ENCODE measurements at places on chromosomes 2 and 18.

- no peak for DNase-seq
These were observed 275.7 kb downstream of the PDE11A start for GRCh38 chr2:177796654-177797415.

- no peak for DNase-seq
These were observed 450.2 kb downstream of the PLCL1 start for GRCh38 chr2:198254536-198255090.

- no peak for DNase-seq
These were observed 63.0 kb downstream of the REEP1 start for GRCh38 chr2:86274265-86274917.

- DNase-seq: no peak
These were observed 1318.5 kb upstream of the CELF4 start for GRCh38 chr18:38884050-38884449.

- no peak for DNase-seq
These were observed 791.3 kb upstream of the CHAC2 start for GRCh38 chr2:52976143-52976949.

DNA sequence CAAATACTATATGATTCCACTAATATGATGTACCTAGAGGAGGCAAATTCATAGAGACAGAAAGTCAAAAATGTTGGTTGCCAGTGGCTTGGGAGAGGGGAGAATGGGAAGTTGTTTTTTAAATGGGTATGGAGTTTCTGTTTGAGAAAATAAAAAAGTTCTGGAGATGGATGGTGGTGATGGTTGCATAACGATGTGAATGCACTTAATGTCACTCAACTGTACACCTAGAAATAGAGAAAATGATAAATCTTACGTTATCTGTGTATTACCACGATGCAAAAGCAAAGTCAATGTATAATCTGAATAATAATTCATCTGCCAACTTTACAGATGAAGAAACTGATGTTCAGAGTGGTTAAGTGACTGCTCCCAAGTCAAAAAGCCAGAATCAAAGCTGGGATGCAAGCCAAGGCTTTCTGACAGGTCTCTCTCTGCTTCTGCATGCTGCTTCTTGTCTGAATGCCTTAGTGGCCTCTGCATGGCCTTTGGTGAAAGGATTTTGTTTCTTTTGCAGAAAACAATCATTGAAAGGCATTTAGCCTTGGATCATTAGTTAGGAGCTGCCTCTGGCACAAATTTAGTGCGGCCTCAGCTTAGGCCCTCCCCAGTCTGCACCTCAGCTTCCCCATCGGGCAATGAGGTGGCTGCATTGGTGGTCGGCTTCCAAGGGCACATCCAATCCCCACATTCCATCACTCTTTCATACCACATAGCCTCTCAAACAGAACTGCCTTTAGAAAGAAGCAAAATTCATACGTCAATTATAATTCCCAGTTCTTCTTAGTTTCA lies 46.5 kb upstream of the MYCN start:
- DNase-seq: no peak

- DNase-seq: no peak
These were observed 52.2 kb downstream of the NGEF start for GRCh38 chr2:232960862-232961261.

- no peak for DNase-seq
These were observed 528.8 kb downstream of the STK39 start for GRCh38 chr2:167718560-167718959.

DNA sequence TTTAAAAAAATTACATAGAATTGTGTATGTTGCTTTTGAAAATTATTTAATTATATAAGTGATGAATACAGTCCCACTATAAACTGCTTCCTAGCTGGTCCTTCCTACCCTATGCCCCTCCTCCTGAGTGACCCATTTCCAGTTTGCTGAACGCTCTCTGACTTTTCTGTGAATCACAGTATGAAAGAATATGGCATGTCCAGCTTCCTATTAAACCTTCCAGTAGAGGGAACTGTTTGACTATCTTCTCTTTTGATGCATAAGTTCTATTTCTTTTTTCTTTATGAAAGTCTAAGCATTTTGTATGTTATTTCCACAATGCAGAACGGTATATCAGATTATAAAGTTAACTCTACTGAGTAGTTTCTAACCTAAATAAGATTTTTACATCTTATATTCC lies 41.3 kb downstream of the PSMG2 start:
- no peak for DNase-seq

- no peak for DNase-seq
These were observed 76.3 kb upstream of the GALNT5 start for GRCh38 chr2:157181234-157181633.

DNA sequence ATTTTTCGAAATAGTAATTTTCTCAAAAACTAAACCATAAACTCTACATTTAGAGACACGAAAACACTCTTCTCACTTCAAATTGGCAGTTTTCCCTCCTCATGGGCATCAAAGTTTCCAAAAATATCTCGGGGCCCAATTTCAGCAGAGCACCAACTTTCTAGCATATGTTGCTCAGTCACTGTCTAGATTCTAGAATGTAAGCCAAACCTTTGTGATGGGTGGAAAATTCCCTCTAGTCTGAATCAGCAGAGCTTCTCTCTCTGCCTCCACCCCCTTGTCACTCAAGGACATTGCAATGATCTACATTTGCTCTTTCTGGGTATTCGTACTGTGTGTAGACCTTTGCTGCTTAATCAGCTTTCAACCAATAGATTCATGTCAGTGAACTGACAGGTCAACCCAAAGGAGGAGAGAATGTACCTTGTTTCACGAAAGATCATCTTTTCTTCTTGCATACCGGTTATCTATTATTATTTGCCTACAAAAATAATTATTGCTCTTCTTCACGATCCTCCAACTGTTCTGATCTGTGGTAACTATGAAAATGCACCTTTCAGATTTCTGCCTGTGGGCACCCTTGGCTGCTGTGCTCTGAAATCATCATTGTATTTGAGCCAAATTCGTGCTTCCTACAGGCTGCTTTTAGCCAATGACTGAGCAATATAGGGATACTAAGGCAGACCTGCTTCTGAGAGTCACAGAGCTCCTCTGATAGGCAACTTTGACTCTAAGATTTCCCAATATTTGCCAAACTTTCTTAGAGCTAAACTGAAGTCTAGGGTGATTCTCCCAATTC lies 38.7 kb upstream of the GLS start:
- DNase-seq: no peak

DNA sequence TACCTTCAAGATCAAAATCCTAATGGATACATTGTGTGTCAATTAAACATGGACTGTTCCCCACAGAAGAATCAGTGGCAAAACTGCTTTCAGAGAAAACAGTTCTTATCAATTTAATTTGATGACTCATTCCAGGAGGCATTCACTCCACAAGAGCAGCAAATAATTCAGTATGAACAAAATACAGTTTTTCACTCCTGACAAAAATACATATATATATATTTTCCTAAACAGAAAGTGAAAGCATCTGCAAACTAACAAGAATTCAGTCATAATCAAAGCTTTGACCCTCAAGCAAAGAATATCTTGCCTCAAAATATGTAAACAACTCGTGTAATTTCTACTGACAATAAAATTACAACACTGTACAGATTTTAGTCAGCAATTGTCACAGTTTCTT lies 685.1 kb upstream of the SLC8A1 start:
- no peak for DNase-seq

DNA sequence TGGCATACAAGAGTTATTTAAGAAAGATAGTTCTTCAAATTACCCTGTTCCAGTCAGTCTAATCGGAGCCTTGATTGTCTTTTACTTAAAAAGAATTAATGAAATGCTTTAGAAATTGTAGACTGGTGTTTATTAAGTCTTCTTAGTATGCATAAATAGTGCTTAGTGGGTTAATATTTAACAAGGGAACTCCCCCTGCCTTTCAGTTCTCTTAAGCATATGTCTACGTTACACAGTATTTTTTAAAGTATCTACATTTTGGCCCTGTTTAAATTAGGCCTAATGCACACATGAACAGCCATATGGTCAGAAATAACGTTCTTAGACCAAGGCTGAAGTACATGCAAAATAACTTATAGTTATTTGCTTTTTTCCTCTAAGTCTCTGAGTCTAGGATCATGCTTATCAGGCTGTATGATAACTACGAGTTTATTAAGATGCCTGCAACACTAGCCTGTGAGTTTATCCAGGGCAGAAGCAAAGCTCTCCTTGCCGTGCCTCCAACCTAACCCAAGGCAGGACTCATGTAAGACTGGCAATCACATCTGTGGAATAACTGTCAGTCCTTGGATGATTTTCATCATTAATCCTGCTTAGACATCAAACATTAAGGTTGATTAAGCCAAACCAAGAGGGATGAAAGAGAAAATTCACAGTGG lies 6.7 kb downstream of the BCL2 start:
- DNase-seq: no peak

GRCh38 chr2:31266804-31267203 lies 32.9 kb downstream of the EHD3 start:
- no peak for DNase-seq

- DNase-seq: no peak
These were observed 9.1 kb upstream of the LYPD6B start for GRCh38 chr2:149029307-149029965.

DNA sequence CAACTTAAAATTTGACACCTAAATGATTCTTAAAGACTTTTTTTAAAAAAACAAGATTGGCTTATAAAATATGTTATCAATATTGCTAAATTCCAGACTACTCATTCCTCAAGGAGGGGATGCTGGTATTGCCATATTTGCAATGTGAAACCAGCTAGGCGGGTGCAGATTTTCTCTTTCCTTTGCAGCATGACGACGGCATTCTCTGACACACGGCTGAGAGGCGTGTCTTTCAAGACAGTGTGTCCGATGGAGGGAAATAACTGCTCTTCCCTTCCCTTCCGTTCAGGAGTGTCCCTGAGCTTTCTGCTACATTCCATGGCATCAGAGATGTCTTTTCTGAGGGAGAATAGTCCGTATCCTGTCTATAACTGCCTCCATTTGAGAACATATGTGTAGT lies 38.2 kb upstream of the CNGA3 start:
- DNase-seq: no peak

DNA sequence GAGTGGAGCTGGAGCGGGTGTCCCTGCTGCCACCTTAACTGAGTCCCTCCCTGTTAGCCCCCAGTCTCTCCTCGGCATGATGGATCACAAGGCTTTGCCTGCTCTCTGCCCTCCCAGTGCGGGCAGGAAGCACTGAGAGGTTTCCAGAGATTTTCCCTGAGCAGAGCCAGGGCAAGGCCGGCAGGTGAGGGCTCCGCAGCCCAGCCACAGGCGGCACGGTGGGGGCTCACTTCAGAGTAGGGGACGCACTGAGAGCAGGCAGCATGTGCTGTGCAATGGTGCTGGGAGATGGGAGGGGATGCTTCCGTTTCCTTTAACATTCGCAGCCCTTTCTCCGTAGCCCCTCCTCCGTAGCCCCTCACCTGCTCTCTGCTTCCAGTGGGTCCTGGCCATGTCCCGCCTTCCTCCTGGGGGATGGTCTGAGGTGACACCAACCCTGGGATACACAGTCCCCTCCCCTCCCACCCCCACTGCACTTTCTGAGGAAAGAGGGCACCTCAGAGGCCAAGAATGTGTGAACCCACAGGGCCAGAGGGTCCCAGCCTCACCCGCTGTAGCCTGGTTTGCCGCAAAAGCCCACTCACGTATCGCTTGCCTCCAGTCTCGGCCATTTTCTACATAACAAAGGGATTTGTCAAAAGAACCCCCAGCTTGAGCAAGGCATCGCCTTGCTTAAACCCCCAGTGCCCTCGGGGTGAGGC lies 10.7 kb downstream of the KCNF1 start:
- no peak for DNase-seq

DNA sequence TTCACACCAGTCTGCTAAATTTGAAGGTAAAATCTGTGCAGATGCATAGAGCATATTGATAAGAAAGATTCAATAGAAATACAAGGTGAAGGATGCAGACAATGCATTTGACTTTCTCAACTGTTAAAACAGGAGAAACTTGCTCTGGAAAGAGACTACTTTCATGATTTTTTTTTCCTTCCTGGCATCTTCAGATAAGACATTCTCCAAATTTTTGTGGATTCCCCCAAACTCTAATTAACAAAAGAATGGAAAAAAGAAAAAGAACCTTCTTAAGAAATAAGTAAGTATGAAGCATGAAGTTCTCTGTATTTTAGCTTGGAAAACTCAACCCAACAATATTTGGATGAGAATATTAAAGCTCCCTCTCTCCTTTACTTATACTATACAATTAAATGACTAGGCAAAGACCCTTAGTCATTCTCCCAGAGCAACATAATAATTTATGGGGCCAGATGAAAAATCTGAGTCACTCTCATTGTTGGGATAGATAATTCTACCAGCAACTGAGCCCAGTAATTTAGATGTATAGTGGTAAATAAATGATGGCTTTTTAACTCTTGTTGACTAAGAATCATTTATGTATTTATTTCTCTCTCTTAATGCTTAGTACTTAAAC lies 298.7 kb upstream of the COL3A1 start:
- no peak for DNase-seq

- DNase-seq: no peak
These were observed 48.7 kb downstream of the CAVIN2 start for GRCh38 chr2:191797942-191798876.

DNA sequence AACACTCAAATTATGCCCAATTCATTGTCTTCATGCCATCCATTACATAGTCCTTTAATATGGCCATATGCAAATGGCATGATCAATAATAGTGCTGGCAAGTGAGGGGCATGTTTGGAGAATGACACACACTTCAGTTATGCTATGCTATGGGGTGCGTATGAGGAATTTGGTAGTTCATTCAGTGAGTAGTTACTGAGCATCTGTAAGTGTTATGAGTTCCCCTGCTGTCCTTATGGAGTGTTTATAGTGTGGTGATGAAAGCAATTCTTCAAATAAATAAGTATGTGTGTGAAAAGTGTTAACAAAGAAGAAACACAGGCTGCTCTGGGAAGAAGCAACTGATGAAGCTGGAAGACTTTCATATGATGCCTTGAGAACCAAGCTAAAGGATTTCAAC lies 383.7 kb upstream of the SLC14A2 start:
- no peak for DNase-seq

DNA sequence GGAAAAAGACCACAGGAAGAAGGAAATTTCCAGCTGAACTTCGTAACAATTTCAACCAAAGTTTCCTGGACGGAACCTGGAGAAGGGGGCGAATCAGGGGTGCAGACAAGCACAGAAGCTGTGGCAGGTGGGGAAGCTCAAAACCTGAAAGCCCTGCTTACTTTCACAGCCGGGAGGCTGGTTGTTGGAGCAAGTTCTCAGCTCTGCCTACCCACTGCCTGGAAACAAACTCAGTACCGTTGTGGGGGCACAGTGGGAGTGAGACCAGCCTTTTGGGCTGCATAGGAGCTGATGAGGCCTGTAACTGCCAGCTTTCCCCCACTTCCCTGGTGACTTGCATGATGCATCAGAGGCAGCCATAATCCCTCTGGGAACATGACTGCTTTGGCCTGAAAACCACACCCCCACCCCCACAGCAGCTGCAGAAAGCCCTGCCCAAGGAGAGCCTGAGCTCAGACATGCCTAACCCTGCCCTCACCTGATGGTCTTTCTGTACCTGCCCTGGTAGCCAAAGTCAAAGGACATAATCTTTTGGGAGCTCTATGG lies 207.0 kb upstream of the VWC2L start:
- no peak for DNase-seq

- no peak for DNase-seq
These were observed 78.7 kb downstream of the IRS1 start for GRCh38 chr2:226720948-226721347.

GRCh38 chr2:142915502-142915901 lies 38.0 kb downstream of the KYNU start:
- DNase-seq: no peak

- no peak for DNase-seq
These were observed 125.9 kb downstream of the NFATC1 start for GRCh38 chr18:79521416-79522205.

GRCh38 chr2:60830991-60831390 lies 50.4 kb upstream of the REL start:
- no peak for DNase-seq

Data from substantia nigra (tissue), 51 donors.